ENCODE measurements at places on chromosomes 6 and 20. TPM values are rescaled to one million over a fixed set of nuclear protein-coding genes. Genes with fewer than 3 reads are reported as not detected.

Gene C20orf144
- total RNA-seq, result not detected

Gene KCNQ5
- 28.9 TPM for total RNA-seq

Gene CGA
- total RNA-seq, result 0.53 TPM

Gene AK9
- total RNA-seq, result 18.6 TPM

Gene CNR1
- total RNA-seq, result 0.39 TPM

Gene SLC35F1
- 23.1 TPM for total RNA-seq

Gene GPR6
- total RNA-seq, result not detected

Gene LY6G6D
- not detected for total RNA-seq

Gene HLA-DRB5
- not detected for total RNA-seq

Gene ZBTB2
- 7.7 TPM for total RNA-seq

Gene DUSP15
- 23.6 TPM for total RNA-seq

Gene ZKSCAN4
- 7.9 TPM for total RNA-seq

Gene COL12A1
- 0.66 TPM for total RNA-seq

Gene TCFL5
- total RNA-seq, result 5.4 TPM

Gene MACROD2
- 6.1 TPM for total RNA-seq

Gene LY6G6F
- total RNA-seq, result not detected

Gene PNPLA1
- not detected for total RNA-seq

Gene C6orf163
- 1.5 TPM for total RNA-seq

Gene TNFRSF6B
- total RNA-seq, result 10.3 TPM

Gene PLEKHG1
- total RNA-seq, result 8.5 TPM

Gene OOEP
- not detected for total RNA-seq

Gene PEX6
- 40.9 TPM for total RNA-seq

Gene EBF4
- 24.2 TPM for total RNA-seq

Gene LRRC73
- total RNA-seq, result 3.4 TPM

Gene NFATC2
- 9.2 TPM for total RNA-seq

Gene OLIG3
- total RNA-seq, result not detected

Gene SEL1L2
- not detected for total RNA-seq

Gene HLA-E
- total RNA-seq, result 39.2 TPM

Gene APCDD1L
- 0.46 TPM for total RNA-seq

Gene PARD6B
- total RNA-seq, result 15.5 TPM

Gene OVOL2
- total RNA-seq, result 0.24 TPM

Gene SLC16A10
- total RNA-seq, result 21.4 TPM

Gene LRFN2
- 0.15 TPM for total RNA-seq

Gene TSPO2
- total RNA-seq, result not detected

Gene TRIM10
- not detected for total RNA-seq

Gene PROKR2
- total RNA-seq, result not detected

Gene ZC3H12D
- 0.07 TPM for total RNA-seq

Gene UNC93A
- not detected for total RNA-seq

Gene MAP1LC3A
- 24.3 TPM for total RNA-seq

Gene TMEM200A
- total RNA-seq, result 0.18 TPM

Gene CNKSR3
- total RNA-seq, result 4.4 TPM

Gene ADGB
- total RNA-seq, result not detected

Gene FKBP1C
- 0.46 TPM for total RNA-seq

Gene WFDC2
- total RNA-seq, result 0.95 TPM

Gene FOXQ1
- not detected for total RNA-seq

Gene MCCD1
- not detected for total RNA-seq

Gene ABCC10
- total RNA-seq, result 25.6 TPM

Gene FAM162B
- not detected for total RNA-seq

Gene BNIP5
- total RNA-seq, result 0.12 TPM

Gene RPP40
- total RNA-seq, result 3.9 TPM

Gene CALHM4
- not detected for total RNA-seq

Gene FAM83C
- 0.49 TPM for total RNA-seq

Gene CLDN20
- not detected for total RNA-seq

Gene LY6G5B
- total RNA-seq, result 3.9 TPM

Gene STMND1
- not detected for total RNA-seq

Gene EPHA7
- total RNA-seq, result 59.0 TPM
